ENCODE measurements at places on chromosomes 2 and 18. TPM values are rescaled to one million over a fixed set of nuclear protein-coding genes. Genes with fewer than 3 reads are reported as not detected.
A peak's percentile ranks its signal among the peaks of the same experiment; 100 is the strongest.

GRCh38 chr2:147663153-147663961 is 181.5 kb upstream of the ACVR2A start:
- DNase-seq = no peak

DNA sequence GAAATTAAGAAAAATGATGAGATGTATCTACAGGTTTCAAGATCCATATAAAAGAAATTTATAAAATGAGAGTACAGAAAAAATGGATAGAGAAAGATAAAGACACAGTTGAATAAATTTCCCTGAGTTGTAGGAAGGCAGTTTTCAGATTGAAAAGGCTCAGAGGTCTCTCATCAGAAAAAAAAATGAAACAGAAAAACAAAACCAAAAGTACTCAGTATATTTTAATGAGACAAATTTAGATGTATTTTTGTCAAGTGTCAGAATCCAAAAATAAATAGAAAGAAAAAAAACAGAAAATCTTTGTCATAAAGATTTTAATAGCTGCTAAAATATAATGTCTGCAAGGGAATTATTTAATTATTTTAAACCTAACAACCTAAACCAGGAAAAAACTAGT is 520.5 kb downstream of the KCNJ3 start:
- DNase-seq = no peak

Gene NEB
- total RNA-seq = under 0.01 TPM

DNA sequence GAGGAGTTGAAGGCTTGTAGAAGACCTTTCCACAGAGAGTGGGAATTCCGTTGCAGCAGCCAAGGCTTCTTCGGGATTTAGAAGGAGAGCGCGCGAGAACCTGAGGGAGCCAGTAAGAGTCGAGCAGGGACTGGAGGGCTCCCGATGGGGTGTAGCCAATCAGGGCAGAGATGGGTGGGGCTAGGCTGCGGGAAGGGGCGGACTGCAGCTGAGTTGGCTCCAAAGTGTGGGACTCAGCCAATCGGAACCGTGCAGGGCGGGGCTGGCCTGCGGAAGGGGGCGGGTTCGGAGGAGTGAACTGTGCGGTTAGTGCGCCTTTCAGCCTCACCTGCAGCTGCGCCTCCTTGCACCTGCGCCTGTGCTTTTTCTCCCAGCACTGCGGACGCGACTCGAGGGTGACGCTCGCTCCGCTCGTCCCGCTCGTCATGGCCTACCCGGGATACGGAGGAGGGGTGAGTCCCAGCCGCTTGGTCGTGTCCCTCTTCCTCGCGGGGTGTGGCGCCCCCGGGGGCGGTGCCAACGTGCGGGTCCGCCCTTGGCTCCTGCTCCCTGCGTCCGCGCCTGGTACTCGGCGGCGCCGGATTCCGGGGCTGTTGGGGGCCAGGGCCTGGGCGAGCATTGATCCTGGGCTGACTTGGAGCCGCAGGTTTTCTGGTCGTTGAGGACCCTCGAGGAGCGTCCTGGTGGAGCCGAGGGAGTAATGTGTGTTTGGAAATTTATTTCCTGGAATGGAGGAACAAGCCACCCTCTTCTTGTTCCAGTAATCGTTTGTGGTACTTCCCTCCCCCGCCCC is at the start of gene GCA:
TSS of gene GCA (plus strand) at position 309 of the 793 bp plus-strand sequence. CDS start at position 426, 117 bp downstream.
- peak; percentile 96 for DNase-seq

- DNase-seq = peak; percentile 19
Observed at GRCh38 chr2:194383401-194383800, 1273.6 kb upstream of the SLC39A10 start.

DNA sequence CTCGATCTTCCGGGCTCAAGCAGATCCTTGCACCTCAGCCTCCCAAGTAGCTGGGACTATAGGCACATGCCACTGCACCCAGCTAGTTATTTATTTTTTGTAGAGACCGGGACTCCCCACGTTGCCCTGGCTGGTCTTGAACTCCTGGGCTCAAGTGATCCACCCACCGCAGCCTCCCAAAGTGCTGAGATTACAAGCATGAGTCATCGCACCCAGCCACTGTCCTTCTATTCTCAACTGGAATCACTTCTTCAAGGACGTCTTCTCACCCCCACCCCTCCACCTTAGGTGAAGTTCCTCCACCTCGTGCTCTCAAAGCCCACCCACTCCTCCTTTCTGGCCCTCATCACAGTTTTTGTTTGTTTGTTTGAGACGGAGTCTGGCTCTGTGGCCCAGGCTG is 54.0 kb upstream of the REL start:
- no peak for DNase-seq

Gene ABCG8
- not detected for total RNA-seq

DNA sequence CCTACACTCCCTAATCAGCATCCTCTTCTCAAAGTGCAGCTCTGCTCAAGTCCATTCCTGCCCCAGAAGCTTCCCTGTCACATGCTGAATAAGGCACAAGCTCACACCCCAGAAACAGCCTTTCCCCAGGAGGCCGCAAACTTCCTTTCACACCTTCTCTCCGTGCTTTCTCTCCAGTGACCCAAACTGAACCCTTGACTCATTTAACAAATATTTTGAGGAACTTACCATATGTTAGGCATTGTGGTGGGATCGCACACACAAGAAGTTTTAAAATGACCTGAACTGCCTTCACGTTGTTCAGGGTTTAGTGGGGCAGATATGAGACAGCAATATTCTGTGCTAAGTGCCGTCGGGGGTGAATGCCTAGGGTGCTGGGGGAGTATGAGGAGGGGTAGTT is 161.3 kb downstream of the INSIG2 start:
- DNase-seq = peak; percentile 68

Gene EDAR
- total RNA-seq = 0.04 TPM

- no peak for DNase-seq
Observed at GRCh38 chr2:72010647-72011369, 136.9 kb downstream of the CYP26B1 start.

GRCh38 chr2:42920446-42921146 is 128.2 kb upstream of the HAAO start:
- DNase-seq = no peak

DNA sequence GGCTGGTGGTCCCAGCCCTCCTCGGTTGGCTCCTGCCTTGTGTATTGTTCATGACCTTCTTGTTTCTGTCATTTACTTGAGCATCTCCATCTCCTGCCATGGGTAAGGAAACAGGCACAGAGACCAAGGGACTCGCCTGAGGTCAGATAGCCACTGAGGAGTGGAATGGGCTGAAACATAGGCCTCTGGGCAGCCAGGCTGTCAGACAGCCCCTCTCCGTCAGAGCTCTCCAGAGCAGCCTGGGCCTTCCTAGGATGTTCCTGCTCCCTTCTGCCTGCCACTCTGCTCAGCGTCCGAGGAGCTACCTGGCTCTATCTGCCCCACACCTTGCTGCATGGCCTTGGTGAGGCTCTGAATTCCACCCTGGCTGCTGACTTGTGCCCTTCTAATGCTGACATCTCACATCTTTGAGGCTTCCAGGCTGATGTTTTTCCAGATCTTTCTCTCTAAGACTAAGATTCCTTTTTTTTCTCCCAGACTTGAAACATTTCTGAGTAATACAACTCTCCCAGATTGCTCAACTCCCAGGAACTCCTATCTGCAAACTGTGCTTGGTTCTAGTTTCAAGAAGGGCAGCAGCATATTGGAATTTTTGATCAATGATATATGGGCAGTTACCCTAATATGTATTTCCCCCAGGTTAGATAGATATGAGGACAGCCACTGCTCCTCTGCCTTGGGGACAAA is 67.7 kb downstream of the MCFD2 start:
- DNase-seq = peak; percentile 33

GRCh38 chr2:227748079-227748478 is 2.4 kb downstream of the SCYGR8 start:
- DNase-seq = peak; percentile 37

- peak; percentile 44 for DNase-seq
Observed at GRCh38 chr2:223944166-223944702, 901 bp downstream of the WDFY1 start.

DNA sequence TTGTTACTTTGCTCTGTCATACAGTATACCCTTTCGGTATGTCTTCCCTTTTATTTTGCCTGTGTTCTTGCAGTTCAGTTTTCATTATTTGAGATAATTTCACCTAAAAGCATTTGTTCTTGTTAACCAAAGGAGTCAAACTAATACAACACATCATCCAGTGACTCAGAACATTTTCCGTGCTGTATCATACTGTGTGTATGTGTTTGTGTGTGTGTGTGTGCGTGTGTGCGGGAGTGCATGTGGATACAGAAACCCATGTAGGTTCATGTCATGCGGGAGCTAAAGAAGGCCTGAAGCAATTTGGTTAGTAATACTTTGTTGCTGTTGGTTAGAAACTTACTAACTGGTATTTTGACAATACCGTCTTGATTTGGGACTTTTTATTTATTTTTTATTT is 60.0 kb downstream of the CEP192 start:
- DNase-seq = no peak

Gene ZNF892
- total RNA-seq = not detected

Gene ZBTB7C
- 1.1 TPM for total RNA-seq

DNA sequence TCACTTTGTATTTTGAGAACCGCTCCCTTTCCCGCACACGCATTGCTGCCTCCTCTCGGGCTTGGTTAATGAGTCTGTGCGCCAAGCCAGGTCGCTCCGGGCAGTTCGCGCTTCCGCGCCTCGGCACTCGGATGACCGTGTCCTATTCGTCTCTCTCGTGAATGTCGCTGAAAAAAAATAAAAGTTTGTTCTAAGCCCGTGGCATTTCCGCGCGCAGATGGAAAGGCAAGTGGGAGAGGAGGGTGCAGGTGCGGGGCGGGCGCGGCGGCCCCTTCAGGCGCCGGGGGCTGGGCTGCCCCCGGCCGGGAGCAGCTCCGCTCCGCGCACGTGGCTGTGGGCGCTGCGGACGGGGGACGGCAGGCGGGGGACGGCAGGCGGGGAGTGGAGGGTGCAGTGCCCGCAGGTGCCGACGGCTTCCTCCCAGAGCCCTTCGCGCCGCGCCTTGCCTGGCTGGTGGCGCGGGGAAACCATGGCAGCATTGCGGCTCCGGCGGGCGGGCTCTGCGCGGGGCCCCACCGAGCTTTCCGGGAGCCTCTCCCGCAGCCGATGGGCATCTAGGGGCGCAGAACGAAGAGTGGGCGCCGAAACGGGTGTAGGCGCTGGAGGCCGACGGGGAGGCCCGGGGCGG is 159.6 kb upstream of the SIX2 start:
- DNase-seq = peak; percentile 61

- DNase-seq = no peak
Observed at GRCh38 chr2:60047944-60048525, 505.4 kb downstream of the BCL11A start.

- DNase-seq = no peak
Observed at GRCh38 chr2:231033147-231034132, 3.9 kb upstream of the C2orf72 start.

DNA sequence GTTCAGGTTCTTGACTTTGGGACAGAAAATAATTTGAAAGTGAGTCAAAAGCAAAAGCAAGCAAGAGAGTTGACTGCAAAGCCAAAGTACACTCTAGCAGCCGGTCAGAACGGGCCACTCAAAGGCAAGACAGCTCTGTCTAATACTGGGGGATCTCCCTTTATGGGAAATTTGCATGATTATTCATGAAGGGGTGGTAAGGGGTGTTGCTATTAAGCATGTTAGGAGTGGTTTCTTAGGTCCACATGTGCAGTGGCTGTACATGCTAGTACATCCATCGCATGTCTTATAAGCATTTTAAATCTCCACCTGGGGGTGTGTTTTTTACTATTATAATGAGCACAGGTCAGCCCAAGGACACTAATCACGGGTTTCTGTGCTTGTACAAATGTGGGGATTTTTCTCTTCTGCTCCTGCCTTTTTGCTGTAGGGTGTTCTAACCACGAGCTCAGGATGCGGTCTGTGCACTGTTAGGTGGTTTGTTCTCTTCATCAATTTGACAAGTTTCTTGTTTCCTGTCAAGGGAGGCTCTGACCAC is 60.2 kb upstream of the SPP2 start:
- DNase-seq = no peak

DNA sequence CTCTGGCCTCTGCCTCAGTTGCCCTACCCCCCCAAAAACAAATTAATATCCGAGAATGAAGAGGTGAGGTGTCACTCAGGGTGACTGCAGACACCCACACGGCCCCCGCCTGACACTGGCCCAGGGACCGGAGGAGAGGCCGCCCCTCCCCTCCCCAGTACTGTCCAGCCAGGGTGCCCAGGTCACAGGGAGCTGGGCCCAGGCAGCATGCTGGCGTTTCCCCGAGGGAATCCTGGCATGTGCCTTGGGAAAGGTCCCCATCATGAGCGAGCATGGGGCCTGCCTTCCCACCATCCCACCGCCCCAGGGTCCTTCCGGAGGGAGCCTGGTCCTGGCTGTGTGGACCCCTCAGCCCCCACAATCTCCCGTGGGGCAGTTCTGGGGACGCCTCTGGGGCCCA is 3.0 kb downstream of the MAB21L4 start:
- DNase-seq = no peak

DNA sequence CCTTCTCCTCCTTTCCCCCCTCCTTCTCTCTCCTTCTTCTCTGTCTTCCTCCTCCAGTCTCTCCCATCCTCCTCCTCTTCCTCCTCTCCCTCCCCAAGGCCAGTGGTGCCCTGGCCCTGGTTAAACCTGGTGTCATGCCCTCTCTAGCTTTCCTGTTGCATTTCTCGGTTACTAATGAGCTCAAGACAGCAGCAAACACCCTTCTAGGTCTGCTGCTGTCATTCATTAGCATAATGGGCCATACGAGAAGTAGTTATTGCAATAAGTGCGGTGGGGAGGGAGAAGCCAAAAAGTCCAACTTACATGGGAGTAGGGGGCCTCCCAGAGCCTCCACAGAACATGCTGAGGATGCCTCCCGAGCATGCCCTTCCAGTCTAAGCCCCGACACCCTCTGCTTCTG is 177.2 kb downstream of the CELF4 start:
- no peak for DNase-seq

Gene SLC9A4
- 0.04 TPM for total RNA-seq

DNA sequence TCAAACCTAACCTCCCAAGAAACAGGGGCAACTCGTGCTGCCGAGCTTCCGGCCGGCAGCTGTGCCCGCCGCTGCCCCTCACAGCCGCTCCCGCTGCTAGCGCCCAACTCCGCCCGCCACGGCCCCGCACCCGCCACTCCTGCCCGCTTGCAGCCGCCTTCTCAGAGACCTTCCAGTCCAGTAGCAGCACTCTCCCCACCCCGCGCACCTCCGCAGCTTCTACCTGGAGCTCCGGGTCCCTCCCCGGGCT is 722 bp upstream of the C2orf15 start:
- no peak for DNase-seq

- no peak for DNase-seq
Observed at GRCh38 chr2:42096869-42097591, 49.2 kb downstream of the PKDCC start.

- DNase-seq = no peak
Observed at GRCh38 chr2:54605836-54606235, 117.6 kb upstream of the EML6 start.

- DNase-seq = no peak
Observed at GRCh38 chr2:160934263-160934662, 226.0 kb upstream of the TANK start.

- DNase-seq = no peak
Observed at GRCh38 chr2:127650041-127650784, 4.3 kb downstream of the GPR17 start.

- DNase-seq = no peak
Observed at GRCh38 chr2:64251497-64252250, 107.5 kb upstream of the PELI1 start.

GRCh38 chr18:1383465-1383864 is 478.8 kb downstream of the ADCYAP1 start:
- no peak for DNase-seq

Measured in PC-3 (cell line).